ENCODE measurements at places on chromosomes 12 and 14. TPM values are rescaled to one million over a fixed set of nuclear protein-coding genes. Genes with fewer than 3 reads are reported as not detected.

RERG gene
- 1.6 TPM for total RNA-seq

DIO3 gene
- total RNA-seq, result not detected

FOXA1 gene
- total RNA-seq, result not detected

PRICKLE1 gene
- total RNA-seq, result 1.3 TPM

DEGS2 gene
- not detected for total RNA-seq

SPPL3 gene
- 4.7 TPM for total RNA-seq

CEP290 gene
- 6.6 TPM for total RNA-seq

KRT2 gene
- not detected for total RNA-seq

KRT6C gene
- not detected for total RNA-seq

KRT86 gene
- total RNA-seq, result not detected

All from cardiac atrium fibroblast (primary cell).